ENCODE measurements at places on chromosomes 6 and 20. TPM values are rescaled to one million over a fixed set of nuclear protein-coding genes. Genes with fewer than 3 reads are reported as not detected.

GRCh38 chr20:63297796-63298572, 5.0 kb downstream of the COL20A1 start:
- DNase-seq: no peak

DNA sequence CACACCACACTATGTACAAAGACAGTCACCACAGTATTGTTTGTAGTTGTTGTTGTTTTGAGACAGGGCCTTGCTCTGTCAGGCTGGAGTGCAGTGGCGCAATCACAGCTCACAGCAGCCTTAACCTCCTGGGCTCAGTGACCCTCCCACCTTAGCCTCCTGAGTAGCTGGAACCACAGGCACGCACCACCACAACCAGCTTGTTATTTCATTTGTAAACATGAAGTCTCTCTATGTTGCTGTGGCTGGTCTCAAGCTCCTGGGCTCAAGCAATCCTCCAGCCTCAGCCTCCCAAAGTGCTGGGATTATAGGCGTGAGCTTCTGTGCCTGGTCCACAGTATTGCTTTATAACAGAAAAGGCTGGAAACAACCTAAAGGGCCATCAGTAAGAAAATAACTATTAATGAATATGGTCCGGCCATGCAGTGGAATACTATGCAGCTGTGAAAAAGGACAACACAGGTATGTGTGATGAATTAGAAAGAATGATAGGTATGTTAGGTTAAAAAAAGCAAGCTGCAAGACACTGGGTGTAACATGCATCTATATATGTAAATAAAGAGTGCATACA, 30.0 kb upstream of the PTGIS start:
- DNase-seq: no peak

DNA sequence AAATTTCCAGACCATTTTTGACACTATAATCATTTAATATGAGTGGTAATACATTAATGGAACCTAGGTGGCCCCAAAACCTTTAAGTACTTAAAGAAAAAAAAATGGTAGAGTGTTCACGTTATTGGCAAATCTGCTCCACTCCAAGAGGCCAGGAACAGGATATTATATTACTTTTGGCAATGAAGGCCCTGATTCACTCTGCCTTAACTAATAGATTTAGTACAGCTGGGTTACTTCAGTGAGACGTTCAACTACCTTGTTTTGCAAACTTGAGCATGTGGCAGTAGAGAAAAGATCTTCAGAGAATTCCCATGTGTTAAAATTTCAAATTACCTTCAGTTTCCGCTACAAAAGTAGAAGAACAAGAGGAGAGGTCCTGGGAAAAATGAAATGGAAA, 12.8 kb downstream of the ADNP start:
- DNase-seq: no peak

DNA sequence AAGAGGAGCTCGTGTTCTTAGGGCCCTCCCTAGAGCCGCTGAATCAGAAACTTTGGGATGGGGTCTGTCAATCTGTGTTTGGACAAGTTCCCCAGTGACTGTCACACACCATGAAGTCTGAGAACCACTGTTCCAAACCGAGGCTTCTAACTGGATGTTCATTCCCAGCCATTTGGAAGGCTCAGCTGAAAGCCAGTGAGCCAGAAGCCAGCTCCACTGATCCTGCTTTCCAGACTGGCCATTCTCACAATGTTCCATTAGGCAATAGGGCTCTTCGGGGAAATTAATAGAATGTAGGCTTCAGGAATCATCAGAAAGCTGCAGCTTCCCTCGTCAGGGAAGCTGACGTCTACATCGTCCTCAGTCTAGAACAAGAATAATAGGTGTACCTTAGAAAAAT, 90.8 kb upstream of the QKI start:
- no peak for DNase-seq

- no peak for DNase-seq
Observed at GRCh38 chr6:41038205-41038604, 816 bp downstream of the UNC5CL start.

DNA sequence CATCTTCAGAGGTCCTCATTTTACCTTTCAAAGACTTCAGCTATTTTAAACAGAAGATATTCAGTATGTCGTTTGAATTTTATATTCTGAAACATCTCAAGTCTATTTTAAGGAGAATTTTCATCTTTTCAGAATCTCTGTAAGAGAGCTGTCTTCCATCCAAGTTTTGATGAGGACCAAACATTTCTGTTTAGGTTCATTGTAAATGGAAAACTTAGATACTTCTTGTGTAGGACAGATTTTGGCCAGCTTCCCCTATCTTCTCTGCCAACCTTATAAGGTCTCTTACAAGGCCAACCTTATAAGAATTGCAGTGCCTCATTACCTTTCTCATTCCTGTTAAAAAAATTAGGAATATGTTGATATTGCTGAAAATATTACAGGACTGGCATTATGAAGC, 88.1 kb downstream of the AKAP7 start:
- DNase-seq: no peak

TNXB gene
- polyA plus RNA-seq: 108 TPM

Measured in forelimb muscle (tissue), 1 donor.